ENCODE measurements at places on chromosomes 1 and 21.

GRCh38 chr1:116569776-116570357, 959 bp downstream of the CD58 start:
- no peak for DNase-seq

DNA sequence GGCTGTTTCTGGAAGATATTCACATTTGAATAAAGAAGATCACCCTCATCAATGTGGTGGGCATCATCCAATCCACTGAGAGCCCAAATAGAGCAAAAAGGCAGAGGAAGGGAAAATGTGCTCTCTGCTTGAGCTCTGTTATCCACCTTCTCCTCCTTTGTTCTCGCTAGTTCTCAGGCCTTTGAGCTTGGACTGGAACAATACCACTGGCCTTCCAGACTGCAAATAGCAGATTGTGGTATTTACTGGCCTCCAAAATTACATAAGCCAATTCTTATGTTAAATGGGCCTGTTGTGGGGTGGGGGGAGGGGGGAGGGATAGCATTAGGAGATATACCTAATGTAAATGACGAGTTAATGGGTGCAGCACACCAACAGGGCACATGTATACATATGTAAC, 219.3 kb downstream of the C1orf94 start:
- DNase-seq = no peak

GRCh38 chr1:218664385-218665170, 319.4 kb downstream of the TGFB2 start:
- no peak for DNase-seq

GRCh38 chr1:5991381-5992025, 722 bp downstream of the NPHP4 start:
- DNase-seq = no peak

- DNase-seq = no peak
Measured at GRCh38 chr1:19038096-19038495, 81.6 kb upstream of the IFFO2 start.

- DNase-seq = no peak
Measured at GRCh38 chr1:234262007-234262753, 111.1 kb upstream of the COA6 start.

GRCh38 chr1:68777851-68778250, 281.0 kb upstream of the DEPDC1 start:
- DNase-seq = no peak

DNA sequence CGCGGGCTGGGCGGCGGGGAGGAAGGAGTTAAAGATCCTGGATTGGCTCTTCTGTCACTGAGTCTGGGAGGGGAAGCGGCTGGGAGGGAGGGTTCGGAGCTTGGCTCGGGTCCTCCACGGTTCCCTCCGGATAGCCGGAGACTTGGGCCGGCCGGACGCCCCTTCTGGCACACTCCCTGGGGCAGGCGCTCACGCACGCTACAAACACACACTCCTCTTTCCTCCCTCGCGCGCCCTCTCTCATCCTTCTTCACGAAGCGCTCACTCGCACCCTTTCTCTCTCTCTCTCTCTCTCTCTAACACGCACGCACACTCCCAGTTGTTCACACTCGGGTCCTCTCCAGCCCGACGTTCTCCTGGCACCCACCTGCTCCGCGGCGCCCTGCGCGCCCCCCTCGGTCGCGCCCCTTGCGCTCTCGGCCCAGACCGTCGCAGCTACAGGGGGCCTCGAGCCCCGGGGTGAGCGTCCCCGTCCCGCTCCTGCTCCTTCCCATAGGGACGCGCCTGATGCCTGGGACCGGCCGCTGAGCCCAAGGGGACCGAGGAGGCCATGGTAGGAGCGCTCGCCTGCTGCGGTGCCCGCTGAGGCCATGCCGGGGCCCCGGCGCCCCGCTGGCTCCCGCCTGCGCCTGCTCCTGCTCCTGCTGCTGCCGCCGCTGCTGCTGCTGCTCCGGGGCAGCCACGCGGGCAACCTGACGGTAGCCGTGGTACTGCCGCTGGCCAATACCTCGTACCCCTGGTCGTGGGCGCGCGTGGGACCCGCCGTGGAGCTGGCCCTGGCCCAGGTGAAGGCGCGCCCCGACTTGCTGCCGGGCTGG, at the start of gene NPR1:
Gene NPR1 (plus strand): TSS at position 170 of the 818 bp plus-strand sequence. CDS start 421 bp downstream, at position 591.
- DNase-seq = no peak

DNA sequence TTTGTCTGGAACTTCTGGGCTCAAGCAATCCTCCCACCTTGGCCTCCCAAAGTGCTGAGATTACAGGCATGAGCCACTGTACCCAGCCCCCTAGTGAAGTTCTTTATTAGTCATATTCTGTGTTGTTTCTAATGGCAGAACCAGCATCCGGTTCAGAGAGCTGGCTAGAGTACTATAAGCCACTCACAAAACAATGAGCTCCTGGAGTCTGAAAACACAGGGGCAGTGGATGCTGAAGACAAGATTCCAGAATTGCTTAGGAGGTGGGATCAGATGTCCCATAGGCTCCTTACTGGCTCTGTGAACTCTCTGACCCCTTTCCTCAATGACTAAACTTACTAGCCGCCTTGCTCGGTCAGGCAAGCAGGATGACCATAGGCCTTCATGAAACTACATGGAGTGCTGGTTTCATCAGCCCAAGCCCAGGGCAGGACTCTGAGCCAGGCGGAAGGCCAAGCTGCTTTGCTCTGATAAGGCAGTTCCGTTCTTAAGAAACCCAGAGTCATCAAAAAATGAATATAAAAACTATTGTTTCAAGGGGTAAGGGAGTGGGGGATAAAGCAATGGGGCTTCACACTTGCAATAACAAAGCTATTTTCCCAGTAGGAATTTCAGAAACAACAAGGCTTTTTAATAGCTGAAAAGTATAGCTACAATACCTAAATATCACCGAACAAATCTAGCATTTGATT, 8.1 kb downstream of the MTHFR start:
- no peak for DNase-seq

DNA sequence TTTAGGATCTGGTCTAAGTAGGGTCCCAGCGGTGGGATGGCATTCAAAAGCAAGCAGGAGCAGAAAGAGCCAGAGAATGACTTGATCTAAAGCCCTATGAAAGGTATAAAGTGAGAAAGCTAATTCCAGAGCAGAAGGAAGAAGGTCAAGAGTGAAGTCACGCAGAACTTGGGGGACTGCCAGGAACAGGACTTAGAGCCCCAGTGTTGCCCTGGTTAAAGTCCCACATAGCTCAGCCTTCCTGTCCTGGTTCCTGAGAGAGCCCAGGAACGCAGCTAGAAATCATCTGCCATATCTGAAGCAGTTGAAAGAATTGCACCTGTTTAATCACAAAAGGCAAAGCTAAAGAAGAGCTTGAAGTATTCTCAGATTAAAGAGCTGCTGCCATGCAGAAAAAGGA, 160.6 kb upstream of the ATP1B1 start:
- DNase-seq = no peak

DNA sequence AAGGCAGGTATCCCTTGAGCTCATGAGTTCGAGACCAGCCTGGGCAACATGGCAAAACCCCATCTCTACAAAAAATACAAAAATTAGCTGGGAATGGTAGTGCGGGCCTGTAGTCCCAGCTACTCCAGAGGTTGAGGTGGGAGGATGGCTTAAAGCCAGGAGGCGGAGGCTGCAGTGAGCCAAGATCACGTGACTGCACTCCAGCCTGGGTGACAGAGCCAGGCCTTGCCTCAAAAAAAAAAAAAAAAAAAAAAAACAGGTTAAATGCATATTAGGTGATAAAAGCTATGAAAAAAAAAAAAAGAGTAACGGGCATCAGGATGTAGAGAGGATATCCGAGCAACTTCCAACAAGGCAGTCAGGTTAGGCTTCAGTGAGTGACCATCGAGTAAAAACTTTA, 2.8 kb upstream of the SRRM1 start:
- no peak for DNase-seq

DNA sequence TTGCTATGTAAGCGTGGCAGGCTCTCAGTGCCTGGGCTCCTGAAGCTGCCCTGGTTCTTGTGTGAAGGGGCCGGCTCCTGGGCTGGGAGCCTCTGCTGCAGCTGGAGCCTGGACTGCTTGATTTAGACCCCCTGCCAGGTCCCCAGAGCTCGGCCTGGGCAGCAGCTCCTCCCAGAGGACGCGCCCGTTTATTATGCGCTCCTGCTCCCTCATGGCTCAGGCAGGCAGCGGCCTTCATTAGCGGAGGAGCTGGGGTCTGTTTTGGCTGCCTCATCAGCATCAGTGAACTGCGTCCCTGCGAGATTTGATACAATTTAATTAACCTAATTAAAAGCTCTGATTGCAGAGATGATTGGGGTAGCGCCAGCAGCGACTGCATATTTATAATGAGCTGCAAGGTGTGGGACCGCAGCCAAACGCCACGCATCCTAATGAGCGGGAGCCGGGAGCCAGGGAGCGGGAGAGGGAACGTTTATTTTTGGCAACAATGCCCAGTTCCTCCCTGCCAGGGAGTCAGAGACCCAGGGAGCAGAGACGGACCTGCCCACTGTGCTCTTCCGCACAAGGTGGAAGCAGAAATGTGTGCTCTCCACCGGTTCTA, 16.6 kb downstream of the UTP11 start:
- DNase-seq = no peak

DNA sequence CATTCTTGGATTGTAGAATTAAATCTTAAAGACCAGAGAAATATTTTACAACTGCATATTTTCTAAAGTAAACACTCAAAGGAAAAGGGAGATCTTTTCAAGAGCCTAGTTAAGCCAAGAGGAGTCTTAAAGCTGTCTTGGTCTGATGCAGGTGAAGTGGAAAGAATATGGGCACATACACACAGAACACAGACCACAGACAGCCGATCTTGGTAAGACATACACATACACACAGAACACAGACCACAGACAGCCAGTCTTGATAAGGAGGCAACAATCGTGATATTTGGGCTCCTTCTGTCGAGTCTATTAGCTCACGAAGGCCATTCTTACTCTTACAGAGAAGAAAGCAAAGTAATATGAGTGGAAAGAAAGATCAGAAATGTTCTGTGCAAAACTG, 1153.9 kb upstream of the TMPRSS15 start:
- no peak for DNase-seq

GRCh38 chr1:213154056-213154685, 103.1 kb downstream of the RPS6KC1 start:
- DNase-seq = no peak

DNA sequence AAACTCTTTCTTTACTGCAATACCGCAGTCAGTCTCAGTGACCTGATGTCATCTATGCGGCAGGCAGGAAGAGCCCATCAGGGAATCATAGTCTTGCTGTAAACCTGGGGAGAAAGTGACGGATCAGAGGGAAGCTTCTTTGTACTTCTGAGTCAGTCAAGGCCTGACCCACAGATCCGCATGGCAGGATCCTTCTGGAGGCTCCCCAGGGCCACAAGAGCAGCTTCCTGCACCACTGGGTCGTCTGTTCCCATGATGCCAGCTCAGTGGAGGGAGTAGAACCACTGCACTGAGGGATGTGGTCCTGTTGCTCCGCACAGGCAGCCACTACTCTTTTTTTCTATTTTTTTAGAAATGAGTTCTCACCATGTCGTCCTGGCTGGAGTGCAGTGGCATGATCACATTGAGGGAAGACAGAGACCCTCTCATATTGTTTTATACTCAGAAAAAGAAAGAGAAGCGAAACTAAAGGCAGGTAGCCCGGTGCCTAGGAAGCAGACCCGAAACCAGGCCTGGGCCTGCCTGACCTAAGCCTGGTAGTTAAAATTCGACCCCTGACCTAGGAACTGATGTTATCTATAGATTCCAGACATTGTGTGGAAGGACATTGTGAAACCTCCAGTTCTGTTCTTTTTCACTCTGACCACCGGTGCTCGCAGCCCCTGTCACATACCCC, 6.3 kb upstream of the ERVH48-1 start:
- no peak for DNase-seq

GRCh38 chr1:163673759-163674151, 352.0 kb downstream of the NUF2 start:
- no peak for DNase-seq

DNA sequence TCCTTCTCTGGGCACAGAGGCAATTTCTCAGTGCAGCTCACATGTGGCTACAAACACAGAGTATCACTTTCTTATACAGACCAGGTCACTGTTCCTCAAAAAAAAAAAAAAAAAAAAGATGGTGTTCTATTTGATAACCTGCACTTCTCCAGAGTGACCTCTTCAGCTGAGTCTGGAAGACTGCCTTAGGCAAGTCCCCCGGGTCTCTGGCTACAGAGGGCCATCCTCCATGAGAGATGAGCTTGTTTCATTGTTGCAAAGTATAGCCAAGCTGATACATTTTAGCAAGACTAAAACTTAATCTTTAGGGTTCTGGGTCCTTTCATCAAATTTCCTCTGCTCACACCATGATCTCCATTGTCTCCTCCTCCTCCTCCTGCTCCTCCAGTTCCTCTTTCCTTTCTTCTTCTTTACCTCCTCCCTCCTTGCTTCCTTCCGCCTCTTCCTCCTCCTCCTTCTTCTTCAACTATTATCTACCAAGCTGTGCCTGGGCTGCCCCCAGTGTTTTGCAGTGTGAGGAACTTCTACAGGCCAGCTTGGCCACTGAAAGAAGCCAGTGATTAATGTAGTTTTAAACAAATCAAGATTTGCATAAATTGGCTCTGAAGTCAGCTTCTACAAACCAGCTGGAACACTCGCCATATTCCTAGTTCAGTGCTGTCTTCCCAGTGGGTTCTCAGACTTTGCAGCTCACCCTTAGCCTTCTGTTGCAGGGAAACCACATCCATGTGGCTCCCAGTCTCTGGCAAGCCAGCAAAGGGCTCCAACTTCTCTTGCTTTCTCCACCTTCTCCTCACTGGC, 139.4 kb downstream of the RUNX1 start:
- no peak for DNase-seq

DNA sequence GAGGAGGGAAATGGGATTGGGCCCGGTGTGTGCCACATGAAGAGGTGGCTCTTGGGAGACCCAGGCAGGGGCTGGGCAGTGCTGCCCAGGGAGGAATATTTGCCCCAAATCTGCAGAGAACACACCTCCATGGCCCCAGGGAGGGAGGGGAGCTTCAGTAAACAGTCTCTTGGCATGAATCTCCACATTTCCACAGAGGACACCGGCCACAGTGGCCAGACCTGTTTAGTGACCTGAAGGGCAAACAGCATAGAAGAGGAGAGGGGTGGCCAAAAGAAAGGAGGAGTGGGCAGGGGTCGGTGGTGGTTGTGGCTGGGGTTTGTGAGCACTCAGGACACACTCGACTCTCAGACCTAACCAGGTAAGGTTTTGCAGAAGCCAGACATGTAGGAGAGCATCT, 54.0 kb upstream of the IFFO2 start:
- no peak for DNase-seq

DNA sequence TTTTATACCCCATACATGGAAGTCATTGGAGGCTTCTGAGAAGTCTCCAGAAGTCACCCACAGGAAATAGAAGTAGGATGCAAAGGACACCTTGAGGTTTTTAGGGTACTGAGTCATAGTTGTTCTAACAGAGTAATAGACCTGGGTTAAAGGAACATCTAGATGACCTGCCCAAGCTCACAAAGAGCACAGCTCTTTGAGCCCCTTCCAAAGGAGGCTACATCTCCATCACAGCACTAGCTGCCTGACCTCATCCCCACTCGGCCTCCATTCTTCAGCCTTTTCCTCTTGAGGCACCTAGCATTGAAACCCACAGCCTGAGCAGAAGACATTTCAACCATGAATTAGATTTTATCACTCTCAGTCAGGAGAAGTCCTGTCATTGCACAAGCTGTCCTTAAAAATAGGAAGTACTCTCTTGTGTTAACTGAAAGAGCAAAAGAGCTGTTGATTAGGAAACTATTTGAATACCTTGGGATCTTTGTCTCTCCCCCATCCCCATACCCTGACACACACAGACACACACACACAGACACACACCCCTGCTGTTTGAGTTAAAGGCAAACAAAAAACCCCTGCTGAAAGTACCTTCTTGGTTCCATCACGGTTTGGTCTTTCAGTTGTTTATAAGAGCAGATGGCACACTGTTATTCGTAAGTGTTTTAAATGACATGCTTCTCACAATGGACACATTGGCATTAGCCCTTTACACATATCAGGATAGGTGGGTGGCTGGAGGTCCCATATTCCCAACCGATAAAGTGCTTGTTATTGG, 22.2 kb downstream of the MKNK1 start:
- DNase-seq = no peak
